ENCODE measurements at places on chromosomes 11 and 22. TPM values are rescaled to one million over a fixed set of nuclear protein-coding genes. Genes with fewer than 3 reads are reported as not detected.

- peaks cover 10% of the 10 kb centered on the region for H3K36me3 ChIP-seq
- peaks cover 6% of the 10 kb centered on the region for H3K27me3 ChIP-seq
- peaks cover 31% of the 10 kb centered on the region for H3K4me1 ChIP-seq
- no peak overlapping the region for H3K4me3 ChIP-seq
- DNase-seq: peak; percentile 25
Measured at GRCh38 chr11:76626921-76627401, 43.6 kb downstream of the LRRC32 start.

DNA sequence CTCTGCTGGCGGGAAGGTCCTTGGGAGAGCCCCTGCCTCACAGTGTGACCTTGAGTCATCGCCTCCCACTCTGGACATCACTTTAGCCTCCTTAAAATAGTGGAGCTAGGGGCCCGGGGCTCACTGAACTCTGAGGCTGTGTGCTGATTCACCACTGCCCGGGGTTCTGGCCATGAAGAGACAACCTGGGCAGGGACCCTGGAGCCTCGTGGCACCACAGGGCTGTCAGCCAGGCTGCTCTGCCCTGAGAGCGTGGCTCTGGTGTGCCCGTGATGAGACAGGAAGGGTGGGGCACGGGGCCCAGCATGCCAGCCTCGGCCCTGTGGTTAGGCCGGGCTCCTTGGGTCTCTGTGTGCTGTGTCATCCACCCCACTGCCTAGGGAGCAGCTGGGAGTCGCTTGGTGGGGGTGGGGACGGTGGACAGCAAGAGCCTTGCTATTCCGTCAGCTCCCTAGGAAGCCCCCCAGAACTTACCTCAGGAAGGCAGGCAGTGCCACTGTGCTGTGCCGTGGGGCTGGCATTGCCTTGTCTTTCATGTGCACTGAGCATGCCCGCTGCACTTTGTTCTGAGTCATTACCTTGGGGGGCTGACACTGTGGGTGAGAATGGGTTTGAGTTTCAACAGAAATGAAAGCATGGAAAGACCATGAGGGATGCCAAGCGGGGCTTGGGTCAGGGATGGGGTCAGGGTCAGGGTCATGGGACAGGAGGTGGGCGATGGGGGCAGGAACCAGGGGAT lies 31.7 kb downstream of the TPCN2 start:
- no peak overlapping the region for H3K4me3 ChIP-seq
- H3K27ac ChIP-seq: peak overlapping the region; percentile 94
- peak; percentile 65 for DNase-seq
- H3K4me1 ChIP-seq: peaks cover 19% of the 10 kb centered on the region
- H3K36me3 ChIP-seq: peaks cover 11% of the 10 kb centered on the region

DNA sequence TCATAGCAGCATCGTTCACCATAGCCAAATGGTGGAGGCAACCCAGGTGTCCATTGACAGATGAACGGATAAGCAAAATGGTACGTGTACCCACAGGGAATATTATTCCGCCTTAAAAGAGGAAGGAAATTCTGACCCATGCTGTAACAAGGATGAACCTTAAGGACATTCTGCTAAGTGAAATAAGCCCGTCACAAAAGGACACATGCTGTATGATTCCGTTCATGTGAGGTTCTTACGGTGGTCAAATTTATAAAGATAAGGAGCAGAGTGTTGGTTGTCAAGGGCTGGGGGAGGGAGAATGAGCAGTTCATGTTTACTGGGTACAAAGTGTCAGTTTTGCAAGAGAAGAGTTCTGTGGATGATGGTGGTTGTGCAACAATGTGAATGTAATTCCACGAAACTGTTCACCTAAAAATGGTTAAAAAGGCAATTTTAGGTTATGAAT lies 26.3 kb downstream of the APOL1 start:
- H3K36me3 ChIP-seq: peaks cover 27% of the 10 kb centered on the region
- H3K4me1 ChIP-seq: peaks cover 33% of the 10 kb centered on the region
- no peak overlapping the region for H3K4me3 ChIP-seq
- no peak for DNase-seq
- H3K27ac ChIP-seq: peak overlapping the region; percentile 56

Gene DENND6B
- 1.9 TPM for total RNA-seq

All from HFFc6 (cell line).